CD8-positive, alpha-beta memory T cell (primary cell): ENCODE measurements at places on chromosomes 16 and 17. TPM values are rescaled to one million over a fixed set of nuclear protein-coding genes. Genes with fewer than 3 reads are reported as not detected.
A peak's percentile ranks its signal among the peaks of the same experiment; 100 is the strongest.

The OR4D1 gene
- 0.29 TPM for total RNA-seq

DNA sequence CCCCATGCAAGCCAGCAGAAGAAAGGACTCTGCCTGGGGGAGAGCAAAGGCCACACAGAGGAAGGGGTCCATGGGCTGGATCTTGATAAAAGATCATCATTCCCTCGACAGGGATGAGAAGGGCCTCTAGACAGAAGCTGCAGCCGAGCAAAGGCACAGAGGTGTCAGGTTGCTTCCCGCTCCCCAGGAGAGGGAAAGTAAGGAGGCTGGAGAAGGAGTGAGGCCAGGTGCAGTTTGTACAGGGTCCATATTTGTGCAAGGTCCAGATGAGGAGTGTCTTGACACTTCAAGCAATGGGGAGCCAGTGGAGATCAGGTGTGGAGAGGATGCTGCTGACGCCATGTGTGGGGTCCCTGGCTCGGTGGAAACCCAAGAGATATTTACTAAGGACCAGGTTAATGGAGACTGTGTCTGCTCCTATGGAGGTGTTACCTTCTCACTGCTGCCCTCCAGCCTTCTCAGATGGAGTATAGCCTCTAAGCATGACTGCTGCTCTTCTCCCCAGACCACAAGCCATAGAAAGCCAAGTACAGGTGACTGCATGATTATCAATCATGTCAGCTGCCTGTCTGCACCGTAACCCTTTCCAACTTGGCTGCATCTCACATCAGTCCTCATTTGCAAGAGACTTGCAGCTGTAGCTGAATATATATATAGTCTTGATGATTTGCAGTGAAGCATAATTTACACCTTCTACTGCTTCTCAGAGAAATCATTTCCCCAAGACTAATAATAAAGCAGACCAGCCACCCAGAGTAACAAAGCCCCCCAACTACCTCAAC is 21.1 kb downstream of the GAS7 start:
- no peak for DNase-seq

GRCh38 chr16:54454616-54455015 is 168.0 kb upstream of the IRX3 start:
- no peak for DNase-seq

GRCh38 chr16:30656974-30657865 is 1.0 kb upstream of the FBRS start:
- DNase-seq, result no peak

The PLXDC1 gene
- total RNA-seq, result 2.5 TPM

DNA sequence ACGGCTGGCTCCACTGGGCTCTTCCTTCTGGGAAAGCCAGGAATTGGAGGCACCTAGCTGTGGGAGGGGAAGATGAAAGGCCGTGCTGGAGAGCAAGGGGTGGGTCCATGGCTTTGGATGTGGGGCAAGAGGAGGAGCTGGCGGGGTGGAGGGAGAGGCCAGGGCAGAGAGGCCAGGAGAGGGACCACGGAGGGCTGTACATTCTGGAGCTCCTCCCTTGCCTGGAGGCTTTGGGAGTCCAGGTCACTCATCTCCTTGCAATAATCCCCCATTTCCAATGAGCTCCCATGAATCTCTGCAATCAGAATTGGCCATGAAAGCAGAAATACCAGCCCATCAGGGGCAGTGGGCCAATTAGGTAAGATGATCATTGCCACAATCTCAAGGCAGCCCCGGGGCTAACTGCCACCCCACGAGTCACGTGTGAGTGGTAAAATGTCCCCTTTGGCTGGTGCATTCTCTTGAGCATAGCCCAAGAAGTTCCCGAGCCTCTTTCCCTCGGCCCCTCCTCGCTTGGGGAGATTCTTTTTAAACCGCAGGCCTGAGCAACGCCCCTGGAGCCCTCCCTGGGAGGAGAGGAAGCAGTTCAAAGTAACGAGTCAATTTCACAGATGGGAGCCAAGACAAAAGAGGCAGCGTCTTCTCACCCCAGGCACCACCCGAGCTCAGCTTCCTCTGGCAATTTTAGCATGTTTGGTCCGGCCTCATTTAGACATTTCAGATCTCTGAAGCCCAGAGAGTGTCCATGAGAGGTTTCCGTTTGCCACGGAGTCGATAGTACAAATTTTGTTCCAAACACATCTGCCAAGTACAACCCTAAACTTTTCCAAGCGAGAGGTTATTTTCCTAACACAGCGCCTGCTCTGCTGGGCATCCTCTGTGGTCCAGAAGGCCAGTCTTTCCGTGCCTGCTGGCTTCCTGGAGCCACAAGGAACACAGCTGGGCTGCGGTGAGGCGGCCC is 13.4 kb downstream of the RTN4RL1 start:
- no peak for DNase-seq

DNA sequence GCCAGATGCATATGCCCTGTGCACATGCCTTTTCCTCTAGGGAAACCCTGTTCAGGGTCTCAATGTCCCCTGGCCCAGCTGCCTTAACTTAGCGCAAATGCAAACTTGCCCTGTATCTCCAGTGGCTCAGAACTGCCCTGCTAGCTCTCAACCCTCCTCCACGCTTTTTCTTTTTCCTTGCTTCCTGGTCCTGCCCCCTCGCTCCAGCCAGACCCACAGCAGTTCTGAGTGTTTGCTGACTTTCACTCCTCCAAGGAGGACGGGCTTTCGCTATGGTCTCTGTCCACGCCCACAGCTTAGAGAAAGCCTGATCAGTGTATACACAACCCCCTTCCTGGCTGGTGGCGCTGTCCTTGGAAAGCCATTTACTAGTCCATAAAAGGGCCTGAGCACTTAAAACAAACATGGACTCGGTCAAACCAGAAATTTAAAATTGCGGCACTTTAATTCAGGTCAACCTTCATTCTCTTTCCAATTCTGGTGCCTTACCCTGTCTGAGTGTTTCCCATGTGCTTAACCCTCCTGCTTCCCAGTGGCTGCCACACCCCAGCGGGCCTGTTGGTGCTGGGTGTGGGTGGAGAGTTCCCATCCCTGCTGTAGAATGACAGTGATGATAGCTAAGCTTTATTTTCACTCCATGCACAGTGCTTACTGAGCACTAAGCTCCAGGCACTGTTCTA is 15.6 kb upstream of the TMEM98 start:
- no peak for DNase-seq

- no peak for DNase-seq
Measured at GRCh38 chr17:74877592-74878548, 5.1 kb upstream of the FDXR start.

The KRTAP1-1 gene
- total RNA-seq, result not detected

- no peak for DNase-seq
Measured at GRCh38 chr17:65892912-65893377, 299.0 kb downstream of the CEP112 start.

The MBTPS1 gene
- total RNA-seq, result 38.3 TPM

DNA sequence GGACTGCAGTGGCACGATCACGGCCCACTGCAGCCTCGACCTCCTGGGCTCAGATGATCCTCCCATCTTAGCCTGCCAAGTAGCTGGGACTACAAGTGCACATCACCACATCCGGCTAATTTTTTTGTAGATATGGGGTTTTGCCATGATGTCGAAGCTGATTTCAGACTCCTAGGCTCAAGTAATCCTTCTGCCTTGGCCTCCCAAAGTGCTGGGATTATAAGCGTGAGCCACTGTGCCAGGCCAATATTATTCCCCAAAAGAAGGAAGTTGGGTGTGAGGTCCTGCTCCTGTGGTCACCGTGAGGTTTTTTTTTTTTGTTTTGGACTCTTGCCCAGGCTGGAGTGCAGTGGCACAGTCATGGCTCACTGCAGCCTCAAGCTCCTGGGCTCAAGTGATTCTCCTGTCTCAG is 1.5 kb downstream of the AMZ2 start:
- DNase-seq, result peak; percentile 54

The IGFALS gene
- not detected for total RNA-seq

GRCh38 chr17:13538841-13539411 is 62.8 kb downstream of the HS3ST3A1 start:
- no peak for DNase-seq

The CDH15 gene
- total RNA-seq, result not detected

GRCh38 chr17:16986391-16986790 is 14.5 kb upstream of the TNFRSF13B start:
- DNase-seq, result no peak

GRCh38 chr17:59812139-59812538 is 80.6 kb downstream of the TUBD1 start:
- no peak for DNase-seq

DNA sequence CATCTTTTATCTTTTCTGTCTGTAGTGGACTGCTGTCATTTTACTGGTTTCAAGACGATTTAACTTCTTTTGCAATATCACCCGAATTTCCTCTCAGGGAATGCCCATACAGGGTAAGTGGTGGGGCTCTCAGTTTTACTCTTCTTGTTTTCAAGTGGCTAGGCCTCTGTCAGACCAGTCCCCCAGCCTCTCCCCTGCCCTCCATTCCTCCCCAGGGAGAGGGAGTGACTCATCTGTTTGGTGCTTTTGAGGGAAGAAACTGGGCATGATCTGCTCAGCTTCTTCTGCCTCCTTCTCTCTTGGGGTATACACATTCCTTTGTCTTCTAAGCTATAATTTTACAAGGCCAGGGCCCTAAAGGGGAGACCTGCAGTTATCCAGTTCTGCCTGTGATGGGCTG is 332.0 kb downstream of the CBLN1 start:
- DNase-seq, result no peak

The TOM1L1 gene
- total RNA-seq, result 0.33 TPM

The MYO15A gene
- total RNA-seq, result 0.35 TPM

GRCh38 chr17:50123649-50124349 is 6.2 kb downstream of the SAMD14 start:
- no peak for DNase-seq

The KCNAB3 gene
- 5.6 TPM for total RNA-seq

GRCh38 chr17:8481089-8481488 is 45.4 kb downstream of the NDEL1 start:
- DNase-seq, result no peak

The PSME3 gene
- total RNA-seq, result 243 TPM

GRCh38 chr16:67115639-67116038 is 5.9 kb downstream of the PHAF1 start:
- DNase-seq, result no peak

The NTN3 gene
- not detected for total RNA-seq

The PLA2G10 gene
- not detected for total RNA-seq

DNA sequence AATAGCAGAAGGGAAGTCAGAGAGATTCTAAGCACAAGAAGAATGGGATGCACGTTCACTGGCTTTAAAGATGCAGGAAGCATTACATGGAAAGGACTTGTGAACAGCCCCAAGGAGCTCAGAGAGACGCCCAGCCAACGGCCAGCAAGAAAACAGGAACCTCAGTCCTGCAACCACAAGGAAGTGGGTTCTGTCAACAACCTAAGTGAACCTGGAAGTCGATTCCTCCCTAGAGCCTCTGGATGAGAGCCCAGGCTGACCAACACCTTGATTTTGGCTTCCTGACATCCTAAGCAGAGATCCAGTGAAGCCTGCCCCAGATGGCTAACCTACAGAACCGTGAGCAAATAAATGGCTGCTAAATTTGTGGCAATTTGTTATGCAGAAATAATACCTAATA is 24.5 kb downstream of the GPR142 start:
- no peak for DNase-seq

GRCh38 chr17:45686250-45686649 is 97.9 kb upstream of the CRHR1 start:
- DNase-seq, result no peak

The KRTAP2-3 gene
- not detected for total RNA-seq

- DNase-seq, result no peak
Measured at GRCh38 chr17:77498791-77499698, 358.3 kb downstream of the SEC14L1 start.

GRCh38 chr17:34883106-34884000 is 77.9 kb downstream of the CCT6B start:
- DNase-seq, result no peak

- no peak for DNase-seq
Measured at GRCh38 chr17:18025241-18025944, 13.6 kb downstream of the ATPAF2 start.

DNA sequence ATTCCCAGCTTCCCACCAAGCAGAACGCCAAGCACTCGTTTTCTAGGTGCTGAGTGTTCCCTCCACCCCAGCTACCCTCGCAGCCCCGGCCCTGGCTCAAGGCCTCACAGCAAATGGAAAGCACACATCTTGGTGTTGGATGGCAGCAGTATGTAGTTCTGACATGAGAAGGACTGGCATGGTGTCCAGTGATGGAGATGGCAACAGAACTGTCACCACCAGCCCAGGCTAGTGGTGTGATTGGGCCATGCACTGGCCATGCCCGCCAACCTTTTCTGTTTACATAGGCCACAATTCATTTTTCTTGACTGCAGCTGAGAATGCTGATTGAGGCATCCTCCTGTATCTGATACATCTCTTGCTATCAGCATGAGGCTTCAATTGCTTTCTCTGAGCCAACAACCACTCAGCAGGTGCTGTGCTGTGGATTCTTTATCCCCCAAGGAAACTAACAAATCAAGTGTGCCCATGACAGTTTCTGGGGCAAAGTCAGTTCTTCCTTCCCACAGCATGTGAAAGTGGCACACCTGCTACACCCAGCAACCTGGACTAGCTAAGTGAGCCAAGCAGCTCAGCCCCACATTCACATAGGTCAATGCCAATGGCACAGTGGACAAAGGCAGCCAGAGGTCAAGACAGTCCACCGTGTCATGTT is 3.8 kb downstream of the SLC12A4 start:
- no peak for DNase-seq
